ENCODE measurements at places on chromosomes 4 and X. TPM values are rescaled to one million over a fixed set of nuclear protein-coding genes. Genes with fewer than 3 reads are reported as not detected.

GRCh38 chr4:147916351-147916750 lies 184.5 kb downstream of the ARHGAP10 start:
- peak overlapping the region; percentile 57 for H3K27ac ChIP-seq
- DNase-seq = no peak
- no peaks in the 10 kb centered on the region for H3K36me3 ChIP-seq
- no peaks in the 10 kb centered on the region for H3K27me3 ChIP-seq
- peaks cover 3% of the 10 kb centered on the region for H3K4me1 ChIP-seq
- no peak overlapping the region for H3K4me3 ChIP-seq

GRCh38 chr4:37641352-37641751 lies 44.8 kb downstream of the RELL1 start:
- H3K4me1 ChIP-seq = no peaks in the 10 kb centered on the region
- no peak overlapping the region for H3K27ac ChIP-seq
- no peaks in the 10 kb centered on the region for H3K27me3 ChIP-seq
- DNase-seq = no peak

DNA sequence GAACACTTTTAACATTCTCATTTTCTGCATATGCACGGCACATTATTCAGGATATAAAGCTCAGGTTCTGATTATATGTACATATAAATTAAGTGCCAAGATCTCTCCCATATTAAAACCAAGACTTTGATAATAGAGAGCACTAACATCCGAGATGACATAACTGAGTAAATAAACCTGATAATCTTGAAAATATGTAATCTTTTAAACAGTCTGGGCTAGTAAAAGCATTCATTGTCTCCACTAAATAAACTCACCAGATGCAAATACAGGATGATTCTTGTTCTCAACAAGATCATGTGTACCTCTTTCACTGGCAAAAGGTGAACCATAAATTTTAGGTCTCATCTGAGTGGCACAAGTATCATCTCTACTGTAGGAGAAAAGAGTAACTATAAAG lies 942.2 kb downstream of the TRAM1L1 start:
- H3K4me1 ChIP-seq = no peaks in the 10 kb centered on the region
- H3K36me3 ChIP-seq = no peaks in the 10 kb centered on the region
- no peak overlapping the region for H3K4me3 ChIP-seq
- no peak overlapping the region for H3K27ac ChIP-seq
- no peaks in the 10 kb centered on the region for H3K27me3 ChIP-seq
- DNase-seq = no peak

GRCh38 chr4:99630857-99631360 lies 26.7 kb downstream of the C4orf54 start:
- DNase-seq = no peak
- H3K27me3 ChIP-seq = no peaks in the 10 kb centered on the region
- no peaks in the 10 kb centered on the region for H3K36me3 ChIP-seq
- no peak overlapping the region for H3K27ac ChIP-seq
- no peak overlapping the region for H3K4me3 ChIP-seq
- H3K4me1 ChIP-seq = no peaks in the 10 kb centered on the region

GRCh38 chrX:98194036-98194435 lies 1310.3 kb downstream of the RPA4 start:
- DNase-seq = no peak
- H3K27me3 ChIP-seq = peaks cover 9% of the 10 kb centered on the region
- H3K4me1 ChIP-seq = no peaks in the 10 kb centered on the region
- H3K4me3 ChIP-seq = no peak overlapping the region

- DNase-seq = no peak
- no peak overlapping the region for H3K4me3 ChIP-seq
- H3K4me1 ChIP-seq = no peaks in the 10 kb centered on the region
- no peak overlapping the region for H3K27ac ChIP-seq
- no peaks in the 10 kb centered on the region for H3K36me3 ChIP-seq
These were observed 215.9 kb upstream of the AADAT start for GRCh38 chr4:170305627-170306026.

The MAGEE2 gene
- not detected for total RNA-seq

GRCh38 chr4:142925161-142925560 lies 79.1 kb upstream of the INPP4B start:
- H3K4me1 ChIP-seq = no peaks in the 10 kb centered on the region
- no peaks in the 10 kb centered on the region for H3K36me3 ChIP-seq
- no peak overlapping the region for H3K27ac ChIP-seq
- no peak for DNase-seq
- H3K27me3 ChIP-seq = no peaks in the 10 kb centered on the region

- DNase-seq = no peak
- no peaks in the 10 kb centered on the region for H3K4me1 ChIP-seq
- no peak overlapping the region for H3K27ac ChIP-seq
- H3K27me3 ChIP-seq = no peaks in the 10 kb centered on the region
These were observed 42.8 kb downstream of the CUL4B start for GRCh38 chrX:120517936-120518335.

The PCDH10 gene
- total RNA-seq = 0.44 TPM

DNA sequence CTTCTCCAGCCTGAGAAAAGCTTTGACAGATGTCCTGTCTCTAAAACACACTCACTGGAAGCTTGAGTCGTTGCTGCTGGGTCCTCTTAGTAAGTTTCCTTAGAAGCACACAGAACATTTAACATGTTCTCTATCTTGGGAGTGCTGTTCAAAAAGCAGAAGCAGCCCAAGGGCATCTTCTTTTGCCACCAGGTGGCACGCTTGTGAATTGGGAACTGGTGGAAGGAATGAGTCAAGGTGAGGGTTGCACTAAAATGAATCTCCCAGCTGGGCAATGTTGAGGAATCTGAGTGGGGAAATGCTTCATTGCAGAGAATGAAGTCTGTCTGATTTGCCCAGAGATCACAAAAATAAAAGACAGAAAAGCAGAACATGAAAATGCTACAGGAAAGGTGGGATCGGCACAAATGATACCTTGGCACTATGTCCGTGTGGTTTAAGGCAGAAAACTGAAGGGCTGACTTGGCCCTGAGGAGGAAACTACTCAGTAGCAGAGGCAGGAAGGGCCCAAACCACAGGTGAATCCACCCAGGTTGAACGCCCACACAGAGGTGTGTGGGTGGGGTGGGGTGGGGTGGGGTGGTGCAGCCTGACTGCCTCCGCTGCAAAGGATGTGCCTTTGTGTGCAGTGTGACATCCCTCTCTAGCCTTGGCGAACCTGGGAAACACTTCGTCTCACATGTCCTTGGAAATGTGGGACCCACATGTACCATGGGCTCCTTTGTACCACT lies 26.0 kb downstream of the KIT start:
- no peaks in the 10 kb centered on the region for H3K27me3 ChIP-seq
- H3K4me3 ChIP-seq = no peak overlapping the region
- no peaks in the 10 kb centered on the region for H3K4me1 ChIP-seq
- no peak for DNase-seq
- H3K36me3 ChIP-seq = no peaks in the 10 kb centered on the region
- no peak overlapping the region for H3K27ac ChIP-seq

DNA sequence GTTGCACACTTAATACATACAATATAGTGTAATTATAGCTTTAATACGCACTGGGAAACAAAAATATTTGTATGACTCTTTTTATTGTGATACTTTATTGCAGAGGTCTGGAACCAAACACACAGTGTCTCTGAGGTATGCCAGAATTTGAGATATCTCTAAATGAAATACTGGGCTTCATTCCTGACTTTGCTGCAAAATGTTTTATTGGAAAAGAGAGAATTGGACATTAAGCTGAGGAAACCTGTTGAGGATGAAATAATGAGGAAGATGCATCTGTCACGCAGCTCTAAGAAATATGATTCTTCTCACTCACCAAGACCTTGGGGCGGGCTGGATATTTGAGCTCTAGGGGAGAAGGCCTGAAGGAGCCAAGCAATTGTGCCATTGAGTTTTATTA lies 242.1 kb downstream of the CPE start:
- no peaks in the 10 kb centered on the region for H3K4me1 ChIP-seq
- no peaks in the 10 kb centered on the region for H3K27me3 ChIP-seq

The NAP1L3 gene
- 0.98 TPM for total RNA-seq

- no peaks in the 10 kb centered on the region for H3K36me3 ChIP-seq
- no peaks in the 10 kb centered on the region for H3K27me3 ChIP-seq
- H3K4me1 ChIP-seq = no peaks in the 10 kb centered on the region
- H3K4me3 ChIP-seq = no peak overlapping the region
- DNase-seq = no peak
- H3K27ac ChIP-seq = no peak overlapping the region
These were observed 1806.8 kb upstream of the TENM3 start for GRCh38 chr4:180436361-180436760.

DNA sequence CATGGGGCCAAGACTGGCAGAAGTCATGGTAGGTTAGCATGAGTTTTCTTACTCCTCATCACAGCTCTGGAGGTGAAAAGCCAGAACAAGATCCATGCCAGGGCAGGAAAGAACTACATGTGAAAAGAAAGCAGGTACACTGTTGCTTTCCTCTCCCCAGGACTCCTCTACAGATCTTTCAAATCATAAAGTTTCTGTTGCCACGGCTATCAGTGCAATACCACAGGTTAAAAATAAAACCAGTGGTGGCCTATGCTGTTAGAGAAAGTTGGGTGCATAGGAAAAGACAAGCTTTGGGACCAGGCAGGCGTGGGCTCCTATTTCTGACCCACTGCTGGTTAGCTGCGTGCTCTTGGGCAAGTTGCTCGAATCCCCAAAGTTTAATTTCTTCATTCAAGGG lies 81.4 kb downstream of the SH3RF1 start:
- no peak overlapping the region for H3K4me3 ChIP-seq
- no peaks in the 10 kb centered on the region for H3K27me3 ChIP-seq

DNA sequence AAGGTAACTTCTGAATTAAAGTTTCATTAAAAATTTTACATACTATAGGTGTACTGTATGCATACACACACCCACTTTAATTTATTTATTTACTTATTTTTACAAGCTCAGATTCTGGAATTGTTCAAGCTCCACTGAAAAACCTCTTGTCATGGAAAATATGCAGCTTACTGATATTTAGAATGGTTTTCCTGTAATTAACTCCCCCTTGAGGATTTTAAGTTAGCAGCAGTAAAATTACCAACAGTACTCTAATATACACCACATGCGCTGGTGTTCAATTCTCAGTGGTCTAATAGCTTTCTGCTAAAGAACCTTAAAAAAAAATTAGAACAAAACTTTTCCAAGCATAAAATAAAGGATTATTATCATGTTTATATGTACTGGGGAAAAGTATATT lies 12.0 kb downstream of the MAB21L2 start:
- no peaks in the 10 kb centered on the region for H3K27me3 ChIP-seq
- H3K27ac ChIP-seq = no peak overlapping the region
- H3K36me3 ChIP-seq = no peaks in the 10 kb centered on the region
- no peak for DNase-seq

The HMGN5 gene
- total RNA-seq = 8.3 TPM

GRCh38 chr4:102263024-102263787 lies 82.1 kb downstream of the SLC39A8 start:
- H3K4me3 ChIP-seq = no peak overlapping the region
- no peaks in the 10 kb centered on the region for H3K27me3 ChIP-seq
- no peaks in the 10 kb centered on the region for H3K4me1 ChIP-seq

The KLHL13 gene
- total RNA-seq = 21.3 TPM

The MAGEA10 gene
- not detected for total RNA-seq

The ARHGAP24 gene
- 20.6 TPM for total RNA-seq
